ENCODE measurements at places on chromosomes 5 and 9.

DNA sequence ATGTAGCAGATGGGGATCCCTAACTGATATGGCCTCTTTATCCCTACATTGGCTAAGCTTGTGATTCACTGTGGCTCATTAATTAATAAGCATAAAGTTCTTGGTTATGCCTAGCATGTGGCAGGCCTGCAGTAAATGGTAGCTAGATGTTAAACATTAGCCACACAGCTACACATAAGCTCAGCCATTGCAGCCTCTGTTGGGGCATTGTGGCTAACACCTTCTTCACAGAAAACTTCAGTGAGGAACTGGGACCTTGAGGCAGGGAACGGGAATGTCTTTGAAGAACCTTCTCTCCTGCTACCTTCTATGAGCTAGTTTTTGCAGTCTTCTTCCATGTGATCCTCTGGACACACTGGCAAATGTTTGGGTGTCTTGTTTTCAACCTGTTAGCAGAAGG lies 338.2 kb downstream of the NTRK2 start:
- no peak for DNase-seq

DNA sequence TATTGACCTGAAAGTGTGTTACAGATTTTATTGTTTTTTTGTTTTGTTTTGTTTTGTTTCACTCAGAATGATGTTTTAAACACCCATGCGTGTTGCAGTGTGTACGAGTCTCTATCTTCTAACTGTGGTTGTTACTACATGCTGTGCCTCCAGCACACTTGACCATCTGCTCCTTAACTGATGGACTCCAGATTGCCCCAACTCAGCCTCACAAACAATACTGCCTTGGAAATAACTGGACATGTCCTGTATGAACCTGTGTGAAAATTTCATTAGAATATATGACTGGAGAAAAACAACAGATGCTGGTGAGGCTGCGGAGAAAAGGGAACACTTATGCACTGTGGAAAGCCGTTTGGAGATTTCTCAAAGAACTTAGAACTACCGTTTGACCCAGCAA lies 68.7 kb upstream of the HAND1 start:
- no peak for DNase-seq

- no peak for DNase-seq
Observed at GRCh38 chr9:124447297-124447661, 3.0 kb upstream of the ADGRD2 start.

DNA sequence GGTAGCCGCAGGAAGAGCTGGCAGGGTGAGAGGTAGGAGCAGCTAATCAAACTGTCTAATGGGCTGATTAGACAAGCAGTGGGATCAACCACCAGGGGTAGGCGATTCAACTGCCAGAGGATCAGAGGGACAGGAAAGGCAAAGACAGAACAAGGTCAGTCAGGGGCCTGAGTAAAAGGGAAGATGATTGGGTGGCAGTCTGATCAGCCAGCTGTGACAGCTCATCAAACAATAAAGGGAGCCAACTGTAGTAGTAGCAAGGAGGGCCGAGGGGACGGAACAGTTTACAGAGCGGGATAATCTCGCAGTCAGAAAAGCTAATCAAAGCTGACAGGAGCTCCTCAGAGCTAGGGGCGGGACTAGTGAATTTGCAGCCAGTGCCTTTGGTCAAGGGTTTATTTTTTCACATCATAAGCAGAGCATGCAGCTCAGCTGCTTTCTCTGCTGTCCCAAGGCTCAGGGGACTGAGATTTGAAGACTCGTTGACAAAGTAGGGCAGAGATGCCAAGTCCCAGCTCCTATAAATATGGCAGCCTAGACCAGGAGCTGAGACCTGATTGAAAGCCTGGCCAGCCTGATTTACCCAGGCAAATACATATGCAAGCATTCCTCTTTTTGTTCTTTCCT lies 418.2 kb downstream of the GABRG2 start:
- DNase-seq = no peak

DNA sequence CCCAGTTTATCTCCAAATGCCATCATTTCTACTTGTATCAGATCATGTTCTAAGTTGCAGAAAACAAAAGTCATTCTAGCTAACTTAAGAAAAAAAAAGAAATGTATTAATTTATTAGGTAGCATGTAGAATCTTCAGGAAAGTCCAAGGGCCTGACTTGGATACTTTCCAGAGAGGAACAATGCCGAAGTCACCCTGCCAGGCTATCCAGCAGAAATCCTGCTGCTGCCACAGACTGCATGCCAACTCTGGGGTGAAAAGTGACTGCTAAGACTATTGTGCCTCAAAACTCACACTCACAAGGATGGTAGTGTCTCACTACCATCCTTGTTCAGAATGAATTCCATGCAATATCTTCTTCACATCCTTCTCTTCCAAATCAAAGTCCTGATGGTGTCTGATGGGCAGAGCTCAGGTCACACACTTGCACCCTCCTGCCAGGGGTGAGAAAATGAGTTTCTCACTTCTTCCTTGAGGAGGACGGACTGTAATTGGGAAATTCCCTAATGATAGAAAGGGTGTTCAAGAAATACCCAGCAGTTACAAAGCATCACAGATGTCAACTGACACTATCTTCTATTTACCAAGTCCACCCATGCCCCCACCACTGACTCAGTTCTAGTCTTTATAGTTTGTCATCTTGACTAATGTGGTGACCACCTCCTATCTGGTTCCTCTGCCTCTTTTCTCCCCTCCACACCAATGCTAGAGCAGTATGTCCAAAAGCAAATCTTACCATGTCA lies 279.4 kb downstream of the CWC27 start:
- no peak for DNase-seq

DNA sequence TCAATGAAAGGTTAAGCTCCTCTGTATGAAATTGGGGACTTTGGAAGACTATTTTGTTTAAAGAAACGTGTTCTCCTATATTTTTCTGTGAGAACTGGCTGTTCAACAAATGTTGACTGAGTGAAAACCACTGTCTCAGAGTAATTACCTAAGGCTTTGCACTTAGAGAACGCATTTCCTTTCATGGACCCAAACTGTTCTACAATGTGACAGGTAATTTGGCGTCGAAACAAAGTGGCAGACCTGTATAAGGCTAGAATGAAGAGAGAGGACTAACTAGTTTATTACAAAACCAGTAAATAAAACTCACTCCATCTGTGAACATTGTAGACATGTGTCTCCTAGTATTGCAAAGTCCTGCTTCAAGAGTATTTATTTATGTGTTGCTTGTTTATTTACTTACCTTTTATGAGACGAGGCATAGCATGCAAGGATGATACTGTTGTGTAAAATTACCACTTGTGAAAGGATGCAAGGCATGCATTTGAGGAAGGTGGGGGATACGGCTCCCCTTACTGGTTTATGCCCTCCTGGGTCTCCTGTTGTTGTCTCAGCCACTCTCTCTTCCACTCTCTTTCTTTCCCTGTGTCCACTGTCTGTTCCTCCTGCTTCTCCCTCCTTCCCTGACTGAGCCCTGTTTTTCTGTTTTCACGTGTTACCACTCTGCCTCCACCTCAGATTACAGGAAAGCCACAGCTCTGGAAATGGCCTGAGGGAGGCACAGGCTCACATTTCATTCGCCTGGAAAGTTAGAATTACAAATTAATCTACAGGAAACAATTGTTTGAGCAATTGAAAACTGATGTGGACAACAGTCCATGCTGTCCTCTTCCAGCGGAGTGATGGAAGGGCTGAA lies 444.0 kb upstream of the ZNF608 start:
- DNase-seq = no peak

- DNase-seq = no peak
Observed at GRCh38 chr5:141508440-141508797, 19.5 kb downstream of the PCDHGC5 start.

DNA sequence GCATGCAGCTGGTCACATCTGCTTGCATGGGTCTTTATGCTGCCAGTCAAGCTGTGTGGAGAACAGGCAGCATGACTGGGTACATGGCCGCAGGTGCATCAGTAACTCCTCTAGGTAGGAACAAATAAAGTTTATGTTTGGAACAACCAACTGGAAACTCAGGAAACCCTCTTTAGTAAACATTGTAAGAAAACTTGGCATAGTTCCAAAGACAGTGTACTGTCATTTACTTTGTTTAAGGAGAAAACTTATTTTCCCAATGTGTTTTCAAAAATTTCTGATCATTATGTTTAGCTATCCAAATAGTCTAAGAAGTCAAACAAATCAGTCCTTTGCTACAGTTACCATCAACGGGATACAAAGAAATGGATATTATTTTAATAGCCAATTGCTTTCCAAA lies 386.0 kb downstream of the CHSY3 start:
- DNase-seq = no peak

GRCh38 chr5:90017239-90017638 lies 392.3 kb downstream of the CETN3 start:
- no peak for DNase-seq

- DNase-seq = no peak
Observed at GRCh38 chr5:6185574-6185973, 192.8 kb downstream of the MED10 start.

DNA sequence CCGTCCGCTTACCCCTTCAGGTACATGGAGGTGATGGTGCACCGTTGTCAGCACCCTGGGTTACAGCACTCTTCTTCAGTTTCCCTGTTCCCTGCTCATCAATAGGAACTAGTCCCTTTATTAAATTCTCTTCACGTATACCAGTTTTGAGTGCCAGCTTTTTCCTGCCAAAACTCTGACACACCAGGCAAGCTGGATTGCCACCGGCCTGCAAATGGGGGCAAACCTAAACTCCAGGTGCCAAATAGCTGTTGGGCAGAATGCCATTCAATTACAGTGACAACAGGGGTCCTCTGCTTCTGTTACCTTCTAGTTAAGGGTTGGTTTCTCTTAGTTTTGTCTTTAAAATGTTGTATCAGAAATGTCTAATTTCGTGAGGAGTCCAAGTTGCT lies 400.4 kb downstream of the OSTF1 start:
- DNase-seq = no peak

DNA sequence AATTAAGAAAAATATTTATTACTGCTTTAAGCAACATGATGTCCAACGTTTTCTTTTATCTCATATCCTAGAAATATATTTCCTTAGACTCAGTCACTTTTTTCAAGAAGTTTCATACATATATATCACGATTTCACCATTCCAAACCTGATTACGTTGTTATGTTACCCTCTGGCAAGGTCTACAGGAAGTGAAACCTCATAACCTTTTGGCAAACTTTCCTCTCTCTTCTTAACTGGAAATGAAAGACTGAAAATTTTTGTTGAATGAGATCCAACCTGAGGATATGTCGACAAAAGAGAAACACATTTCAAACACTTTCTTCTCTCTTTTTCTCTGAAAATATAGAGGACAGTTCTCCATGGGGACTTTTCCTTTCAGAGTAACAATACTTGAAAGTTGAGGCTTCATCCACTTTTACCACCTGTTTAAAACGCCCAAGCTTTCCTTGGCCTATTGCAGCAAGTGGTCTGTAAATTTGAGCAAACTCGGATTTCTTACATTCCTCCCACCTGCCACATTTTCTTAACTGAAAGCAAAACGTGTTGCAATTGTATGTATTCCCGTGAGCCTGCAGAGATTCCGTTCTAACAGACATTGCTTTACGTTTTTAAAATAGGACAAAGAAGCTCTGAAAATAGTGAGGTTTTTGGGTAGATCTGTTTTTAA lies 298.1 kb downstream of the CETN3 start:
- peak; percentile 25 for DNase-seq

DNA sequence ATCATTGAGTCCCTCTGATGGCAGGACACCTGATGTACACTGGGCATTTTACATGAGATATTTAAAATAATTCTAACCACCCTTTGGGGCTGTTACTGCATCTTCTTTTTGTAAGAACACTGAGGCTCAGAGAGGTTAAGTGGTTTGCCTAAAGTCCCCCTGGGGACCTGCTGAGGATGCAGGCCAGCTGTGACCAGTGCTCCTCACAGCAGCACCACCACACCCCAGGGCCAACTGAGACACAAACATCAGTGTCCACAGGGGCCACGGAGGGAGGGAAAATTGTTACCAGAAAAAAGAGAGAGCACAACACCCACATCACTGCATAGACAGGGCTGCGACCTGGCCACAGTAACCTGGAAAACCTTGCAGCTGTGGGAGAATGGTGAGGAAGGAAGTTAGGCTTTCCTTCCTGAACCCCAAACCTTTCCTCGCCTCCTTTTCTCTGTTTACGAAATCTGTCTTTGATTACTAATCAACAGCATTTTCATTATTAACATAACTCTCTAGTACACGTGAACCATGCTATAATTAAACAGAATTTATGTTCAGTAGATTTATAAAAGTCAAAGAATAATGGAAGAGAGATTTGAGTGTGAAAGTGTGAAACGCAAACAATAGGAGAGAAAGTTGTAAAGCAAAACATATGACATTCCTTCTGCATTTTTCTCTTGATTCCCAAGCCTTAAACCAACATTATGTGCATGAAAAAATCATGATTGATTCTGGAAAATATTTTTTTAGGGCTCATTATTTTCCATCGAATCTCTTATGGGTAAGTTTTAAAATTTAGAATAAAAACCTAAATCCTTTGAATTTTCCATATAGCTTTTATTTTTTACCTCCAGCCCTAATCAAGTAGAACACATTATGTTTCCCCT lies 228.1 kb upstream of the DAPK1 start:
- no peak for DNase-seq

- DNase-seq = no peak
Observed at GRCh38 chr9:133356391-133357091, at the start of the genes SURF1 and SURF2. Gene SURF1 (minus strand): TSS chr9:133356487. CDS start chr9:133356453, 34 bp downstream. Gene SURF2 (plus strand): TSS chr9:133356550. CDS start chr9:133356593, 43 bp downstream.

DNA sequence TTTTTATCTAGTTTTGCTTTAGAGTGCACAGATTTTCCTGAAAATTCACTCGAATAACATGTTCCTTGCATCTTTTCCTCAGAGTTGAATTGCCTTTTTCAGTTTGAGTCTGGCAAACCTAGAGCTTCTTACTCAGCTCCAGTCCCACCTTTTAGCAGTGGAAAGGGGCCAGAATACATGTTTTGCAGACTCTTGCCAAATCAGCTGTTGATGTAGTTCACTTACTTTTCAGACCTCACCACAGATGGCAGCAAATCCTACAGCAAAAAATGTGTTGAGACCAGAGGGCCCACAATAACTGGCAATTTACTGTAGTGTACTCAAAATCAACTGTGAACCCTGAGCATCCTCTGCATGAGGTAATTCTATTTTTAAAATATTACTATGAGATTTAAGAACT lies 545.2 kb upstream of the ACO1 start:
- DNase-seq = no peak

GRCh38 chr5:148866024-148866423 lies 39.6 kb downstream of the ADRB2 start:
- DNase-seq = no peak

DNA sequence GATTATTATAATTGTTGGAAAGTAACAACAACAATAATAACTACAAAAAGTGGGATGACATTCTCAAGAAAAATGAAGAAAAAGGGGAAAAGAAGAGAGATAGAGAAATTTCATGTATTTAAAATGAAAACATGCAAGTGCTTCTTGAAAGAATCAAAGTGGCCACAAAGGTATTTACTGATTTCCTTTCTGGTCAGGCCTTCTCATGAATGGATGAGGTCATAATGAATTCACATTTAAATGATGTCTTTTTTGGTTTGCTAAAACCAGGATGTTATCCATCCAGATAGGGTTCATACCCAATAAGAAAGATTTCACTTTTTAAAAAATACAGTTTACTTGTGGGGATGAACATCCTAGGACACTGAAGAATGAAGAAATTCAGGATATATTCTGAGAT lies 446.4 kb upstream of the PTGER4 start:
- no peak for DNase-seq

DNA sequence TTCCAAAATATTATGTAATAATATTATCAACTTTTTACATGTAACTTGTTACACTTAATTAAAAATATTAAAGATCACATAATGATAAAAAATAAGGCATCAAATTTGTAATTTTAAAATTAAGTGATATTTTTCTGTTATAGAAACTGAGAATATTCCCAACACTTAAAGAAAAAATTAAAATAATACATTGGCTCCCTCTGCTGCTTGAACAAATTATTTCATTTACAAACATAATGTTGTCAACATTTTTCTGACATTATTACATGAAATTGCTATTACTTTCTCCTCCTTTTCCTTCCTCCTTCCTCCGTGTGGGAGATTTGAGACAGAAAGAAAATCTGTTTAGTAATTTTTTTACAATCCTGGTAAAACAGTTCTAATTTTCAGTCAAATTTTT lies 42.3 kb downstream of the RNF180 start:
- no peak for DNase-seq
